Stimulated activated CD4-positive, alpha-beta T cell treated with anti-CD3 and anti-CD28 coated beads, TNF-alpha, amount 100 ng/mL, for 4 hours (primary cell): ENCODE measurements at places on chromosomes 13 and 19.

DNA sequence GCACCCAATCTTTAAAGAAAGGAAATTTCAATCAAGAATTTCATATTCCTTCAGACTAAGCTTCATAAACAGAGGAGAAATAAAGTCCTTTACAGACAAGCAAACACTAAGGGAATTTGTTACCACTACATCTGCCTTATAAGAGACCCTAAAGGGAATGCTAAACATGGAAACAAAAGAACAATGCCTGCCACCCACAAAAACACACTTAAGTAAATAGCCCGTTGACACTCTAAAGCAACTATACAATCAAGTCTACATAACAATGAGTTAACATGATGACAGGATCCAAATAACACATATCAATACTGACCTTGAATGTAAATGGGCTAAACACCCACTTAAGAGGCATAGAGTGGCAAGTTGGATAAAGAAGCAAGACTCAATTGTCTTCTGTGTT lies 1056.9 kb upstream of the ATXN8OS start:
- DNase-seq: no peak

GRCh38 chr13:113138792-113139551 lies 16.4 kb downstream of the F10 start:
- DNase-seq: no peak

GRCh38 chr13:82011355-82011754 lies 1670.4 kb upstream of the SPRY2 start:
- no peak for DNase-seq

GRCh38 chr13:55229906-55230569 lies 1910.7 kb upstream of the PRR20A start:
- DNase-seq: no peak

DNA sequence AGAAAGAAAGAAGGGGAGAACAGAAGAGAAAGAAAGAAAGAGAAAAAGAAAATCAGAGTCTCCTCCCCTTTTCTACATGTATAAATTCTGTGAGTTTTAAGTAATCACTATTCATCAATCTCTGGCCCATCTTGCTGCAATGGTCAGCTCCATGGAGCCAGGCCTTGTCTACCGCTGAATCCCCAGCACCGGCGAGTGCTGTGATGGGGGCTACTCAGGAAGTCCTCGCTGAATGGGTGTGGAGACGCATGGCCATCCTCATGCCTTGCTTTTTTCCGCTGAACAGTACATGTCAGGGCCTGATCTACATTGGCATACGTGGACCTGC lies 29.9 kb downstream of the GPR42 start:
- DNase-seq: no peak

DNA sequence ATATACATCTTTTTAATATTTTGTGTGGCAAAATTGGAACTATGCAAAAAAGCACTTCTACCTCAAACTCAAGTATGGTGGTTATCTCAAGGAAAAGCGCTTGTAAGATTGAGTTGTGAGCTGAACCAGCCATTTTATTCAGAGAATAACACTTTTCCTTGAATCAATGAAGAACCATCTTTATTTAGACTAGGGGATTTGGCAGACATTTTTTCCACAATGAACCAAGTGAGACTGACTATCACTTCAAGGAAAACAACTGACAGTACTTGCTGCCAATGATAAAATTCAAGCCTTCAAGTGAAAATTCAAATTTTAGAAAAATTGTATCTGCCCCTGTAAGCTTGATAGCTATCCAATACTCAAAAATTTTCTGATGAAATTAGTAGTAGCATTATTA lies 23.2 kb upstream of the SERTM1 start:
- DNase-seq: no peak

GRCh38 chr19:40739030-40739839 lies 11.0 kb downstream of the ACTMAP start:
- DNase-seq: no peak

GRCh38 chr13:85314686-85315085 lies 484.5 kb downstream of the SLITRK6 start:
- no peak for DNase-seq

DNA sequence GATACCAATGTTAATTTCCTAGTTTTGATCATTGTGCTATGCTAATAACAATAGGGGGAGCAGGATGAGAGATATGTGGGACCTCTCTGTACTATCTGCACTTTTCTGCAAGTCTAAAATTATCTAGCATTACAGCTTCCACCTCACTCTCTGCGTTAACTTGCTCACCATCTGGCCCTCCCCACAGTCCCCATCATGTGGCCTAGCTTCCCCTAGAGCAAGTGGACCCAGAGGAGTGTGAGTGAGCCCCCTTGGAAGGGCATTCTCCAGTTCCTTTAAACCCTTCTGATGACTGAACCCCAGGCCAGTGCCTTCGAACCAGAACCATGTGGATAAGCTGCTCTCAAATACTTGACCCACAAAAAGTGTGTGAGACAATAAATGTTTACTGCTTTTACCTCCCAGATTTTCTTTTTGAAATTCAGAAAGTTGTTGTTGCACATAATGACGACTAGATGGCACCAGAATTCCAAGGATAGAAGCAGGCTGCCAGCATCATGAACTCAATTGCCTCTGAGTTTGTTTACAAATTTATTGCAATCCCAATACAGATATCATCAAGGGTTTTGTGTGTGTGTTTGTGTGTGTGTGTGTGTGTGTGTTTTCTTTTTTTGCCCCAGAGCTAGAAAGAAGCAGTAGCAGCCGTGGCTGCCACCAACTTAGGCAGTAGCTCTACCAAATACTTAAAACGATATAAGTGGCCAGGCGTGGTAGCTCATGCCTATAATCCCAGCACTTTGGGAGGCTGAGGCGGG lies 49.0 kb upstream of the ZNF780A start:
- no peak for DNase-seq

- DNase-seq: no peak
These were observed 38.5 kb upstream of the FGF14 start for GRCh38 chr13:102440259-102440936.

GRCh38 chr19:50836543-50837195 lies 3.3 kb upstream of the KLK15 start:
- no peak for DNase-seq

DNA sequence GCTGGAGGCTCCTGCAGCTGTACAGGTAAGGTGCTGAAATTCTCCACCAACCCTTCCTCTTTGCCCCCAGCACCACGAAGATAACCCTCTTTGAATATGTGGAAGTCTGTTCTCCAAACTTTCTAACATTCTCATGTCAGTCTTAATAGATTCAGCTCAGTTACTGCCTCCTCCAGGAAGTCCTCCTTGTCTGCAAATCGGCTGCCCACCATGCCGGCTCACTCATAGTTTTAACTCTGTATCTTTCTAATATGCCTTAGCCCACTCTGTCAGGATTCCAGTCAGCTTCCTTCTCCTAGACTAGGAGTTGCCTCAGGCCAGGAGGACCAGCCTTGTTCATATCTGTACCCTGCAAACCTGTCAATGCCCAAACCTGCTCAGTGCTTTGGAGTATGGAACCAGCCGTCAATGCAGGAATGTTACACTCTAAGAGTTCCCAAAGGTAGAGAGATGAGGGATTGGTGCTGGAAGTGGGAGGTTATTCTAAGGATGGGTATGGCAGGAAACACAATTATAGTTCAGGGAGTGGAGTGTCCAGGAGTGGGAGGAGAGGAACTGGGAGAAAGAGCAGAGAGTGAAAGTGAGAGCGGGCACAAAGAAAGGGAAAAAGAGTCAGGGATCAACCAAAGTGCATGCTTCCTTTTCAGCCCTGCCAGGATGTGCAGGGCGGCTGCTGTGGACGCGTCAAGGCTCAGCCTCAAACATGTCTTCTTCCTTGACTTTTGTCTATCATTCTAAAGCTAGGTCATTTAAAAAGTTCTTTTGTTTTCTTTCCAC lies 38.0 kb upstream of the ALOX5AP start:
- DNase-seq: no peak

DNA sequence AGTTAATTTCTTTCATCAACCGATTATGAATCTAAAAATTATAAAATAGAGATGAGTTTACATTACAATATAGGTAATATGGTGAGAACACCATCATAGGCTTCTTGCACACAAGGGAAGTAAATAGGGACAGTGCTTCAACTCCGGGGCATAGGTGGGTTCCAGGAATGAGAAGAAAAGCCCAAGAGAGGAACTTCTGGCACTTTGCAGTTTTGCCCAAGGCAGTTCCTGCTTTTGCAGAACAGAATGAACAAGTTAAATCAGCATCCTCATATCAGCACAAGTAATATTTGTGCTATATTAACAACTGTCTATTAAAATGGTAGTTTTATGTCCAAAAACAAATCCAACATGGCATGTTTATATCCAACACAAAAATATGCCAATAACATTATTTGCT lies 60.1 kb downstream of the DACH1 start:
- DNase-seq: no peak

- no peak for DNase-seq
These were observed 99.8 kb downstream of the ITGBL1 start for GRCh38 chr13:101552286-101552685.

GRCh38 chr19:46131485-46132143 lies 7.1 kb upstream of the IGFL3 start:
- no peak for DNase-seq

DNA sequence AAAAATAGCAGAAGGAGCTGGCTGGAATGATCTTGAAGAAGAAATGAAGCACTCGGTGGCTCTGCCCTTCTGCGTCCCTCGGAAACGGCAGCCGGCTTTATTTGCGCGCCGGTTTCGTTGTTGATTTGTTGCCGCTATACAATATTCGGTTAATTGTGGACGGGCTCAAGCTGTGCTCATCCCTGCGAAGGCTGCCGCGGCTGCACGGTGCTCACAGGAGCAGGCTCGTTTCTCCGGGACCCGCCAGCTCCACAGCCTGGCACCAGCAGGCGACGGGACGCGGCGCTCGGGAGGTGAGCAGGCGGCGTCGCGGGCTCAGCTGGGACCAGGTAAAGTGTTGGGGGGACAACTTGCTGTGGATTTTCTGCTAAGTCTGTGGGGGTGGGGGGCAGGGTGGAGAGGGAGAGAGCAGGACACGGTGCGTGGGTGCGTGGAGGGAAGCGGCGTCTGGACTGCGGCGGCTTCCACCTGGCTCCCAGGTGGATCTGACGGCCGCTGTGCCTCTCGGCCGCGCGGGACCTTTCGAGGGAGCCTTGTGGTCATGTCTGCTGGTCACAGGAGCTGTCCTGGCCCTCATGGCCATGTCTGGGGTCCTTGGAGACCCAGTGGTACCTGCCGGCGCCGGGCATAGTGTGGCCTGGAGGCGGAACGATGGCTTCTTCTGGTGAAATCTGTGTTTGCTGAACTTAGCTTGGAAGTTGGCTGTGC lies 90.9 kb downstream of the TEX29 start:
- no peak for DNase-seq

- DNase-seq: no peak
These were observed 2.6 kb upstream of the SLC10A2 start for GRCh38 chr13:103068836-103069235.

DNA sequence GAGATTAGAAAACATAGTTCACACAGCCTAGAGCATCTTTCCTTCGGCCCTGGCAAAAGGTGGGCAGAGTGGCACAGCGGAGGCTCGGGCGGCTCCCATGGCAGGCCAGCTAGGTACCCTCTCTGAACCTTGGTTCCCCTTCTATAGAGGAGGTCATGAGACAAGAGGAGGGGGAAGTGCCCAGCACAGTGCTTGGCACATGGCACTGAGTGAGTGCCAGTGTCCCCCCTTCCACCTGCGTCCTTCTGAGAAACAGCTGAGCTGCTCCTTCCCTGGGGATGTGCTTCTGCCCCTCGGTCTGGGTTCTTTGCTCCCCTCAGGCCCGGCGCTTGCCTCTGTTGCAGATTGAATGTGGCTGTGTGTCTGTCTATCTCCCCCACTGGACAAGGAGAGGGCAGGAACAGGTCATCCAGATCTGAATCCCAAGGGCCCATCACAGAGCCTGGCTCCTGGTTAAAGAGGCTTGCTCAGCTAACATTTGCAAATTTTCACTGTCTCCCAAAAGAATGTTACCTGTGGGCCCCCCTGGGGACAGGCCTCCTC lies 165.6 kb downstream of the USP12 start:
- DNase-seq: no peak

GRCh38 chr19:10548746-10549276 lies 5.1 kb downstream of the ATG4D start:
- DNase-seq: no peak

DNA sequence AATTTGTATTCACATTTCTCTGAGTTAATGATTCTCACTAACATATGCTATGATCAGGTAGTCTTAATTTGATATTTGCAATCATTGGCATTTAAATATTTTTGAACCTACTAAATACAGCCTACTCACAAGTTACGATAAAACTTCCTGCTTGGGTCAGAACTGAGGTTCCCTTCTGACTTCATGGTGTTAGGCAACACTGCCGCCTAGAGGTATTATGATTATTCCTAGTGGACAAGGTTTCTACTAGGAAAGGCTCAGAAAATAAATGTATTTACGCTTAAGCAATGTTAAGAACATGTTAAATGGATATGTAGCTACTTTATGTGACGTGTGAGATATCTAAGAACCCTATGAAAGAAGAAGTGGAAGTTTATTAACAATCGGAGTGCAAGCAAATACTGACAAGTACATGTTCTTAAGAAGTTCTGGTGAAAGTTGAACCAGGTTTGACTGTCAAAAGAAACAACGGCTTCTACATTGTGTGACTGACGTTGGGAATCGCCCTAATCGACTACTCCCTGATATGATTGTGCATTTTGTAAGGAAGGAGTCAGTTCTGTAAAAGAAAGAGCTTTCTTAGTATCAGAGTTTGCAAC lies 1395.8 kb downstream of the SLITRK5 start:
- DNase-seq: no peak

- no peak for DNase-seq
These were observed 56.5 kb downstream of the GADD45B start for GRCh38 chr19:2532252-2533071.

DNA sequence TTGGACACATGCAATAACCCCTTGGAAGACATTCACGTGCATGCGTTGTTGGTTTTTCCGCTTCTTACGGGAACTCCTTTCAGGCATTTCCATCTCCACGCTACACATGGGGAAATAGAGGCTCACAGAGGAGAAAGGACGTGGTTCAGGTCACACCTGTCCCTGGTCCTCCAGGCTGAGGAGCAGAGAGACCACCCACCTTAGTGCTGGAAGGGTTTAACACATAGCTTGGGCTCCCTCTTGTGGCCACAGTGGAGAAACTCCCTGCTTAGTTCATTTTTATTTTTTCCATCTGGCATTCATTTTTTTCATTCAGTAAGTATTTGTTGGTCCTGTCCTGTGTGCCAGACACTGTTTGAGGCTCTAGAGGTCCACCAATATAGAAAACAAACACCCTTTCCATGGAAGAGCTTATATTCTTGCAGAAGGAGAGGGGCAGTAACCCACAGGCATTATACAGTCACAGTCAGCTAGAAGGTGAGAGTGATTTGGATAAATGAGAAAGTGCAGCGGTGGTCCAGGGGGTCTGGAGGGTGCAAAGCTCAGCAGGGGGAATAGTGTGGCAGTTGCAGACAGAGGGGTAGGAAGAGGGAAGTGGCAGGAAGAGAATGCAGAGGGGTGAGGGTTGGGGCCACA lies 24.2 kb upstream of the TTYH1 start:
- DNase-seq: peak; percentile 21

DNA sequence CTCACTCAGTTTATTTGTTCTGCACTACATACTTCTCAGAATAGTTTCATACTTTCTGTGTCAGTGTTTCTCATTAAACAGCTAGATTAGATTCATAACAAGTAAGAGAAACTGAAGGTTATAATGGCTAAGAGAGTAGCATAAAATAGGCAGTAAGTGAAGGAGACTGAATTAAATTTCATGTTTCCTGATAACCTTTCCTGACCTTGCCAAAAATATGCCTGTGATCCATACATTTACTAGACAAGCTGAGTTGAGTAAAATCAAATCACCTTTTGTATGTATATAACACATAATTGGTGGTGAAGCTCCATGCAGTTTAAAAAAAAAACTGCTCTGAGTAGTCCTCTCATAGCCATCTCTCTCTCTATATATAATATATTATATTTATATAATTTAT lies 545.3 kb upstream of the PCDH20 start:
- DNase-seq: no peak
